Lower leg skin (tissue), 4 donors: ENCODE measurements at places on chromosomes 12 and 14. TPM values are rescaled to one million over a fixed set of nuclear protein-coding genes. Genes with fewer than 3 reads are reported as not detected.

DNA sequence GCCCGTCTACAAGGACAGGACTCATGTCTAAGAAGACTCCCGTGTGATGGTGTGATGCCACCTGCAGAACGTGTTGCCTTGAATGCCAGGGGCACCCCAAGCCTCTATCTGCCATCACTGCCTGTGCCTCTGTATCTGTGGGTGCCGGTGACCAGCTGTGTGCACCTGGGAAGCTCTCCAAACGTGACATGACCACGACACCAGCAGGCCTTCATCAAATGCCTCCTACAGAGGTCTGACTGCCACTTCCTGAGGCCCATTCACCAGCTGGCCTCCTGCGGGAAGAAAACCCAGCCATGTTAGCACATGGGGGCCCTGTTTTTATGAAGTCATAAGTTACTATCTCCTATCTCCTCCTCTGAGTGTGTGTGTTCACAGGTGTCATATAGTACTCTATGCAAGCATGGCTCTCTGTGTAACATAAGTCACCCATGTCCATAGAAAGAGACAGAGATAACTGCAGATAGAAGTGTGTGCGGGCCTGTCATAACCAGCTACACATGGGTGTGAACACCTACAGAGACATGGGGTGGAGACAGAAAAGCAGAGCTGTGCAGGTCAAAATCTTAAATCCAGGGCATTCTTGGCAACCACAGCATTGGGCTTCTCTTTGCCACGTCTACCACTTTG, 18.3 kb upstream of the SERPINA4 start:
- DNase-seq = no peak

DNA sequence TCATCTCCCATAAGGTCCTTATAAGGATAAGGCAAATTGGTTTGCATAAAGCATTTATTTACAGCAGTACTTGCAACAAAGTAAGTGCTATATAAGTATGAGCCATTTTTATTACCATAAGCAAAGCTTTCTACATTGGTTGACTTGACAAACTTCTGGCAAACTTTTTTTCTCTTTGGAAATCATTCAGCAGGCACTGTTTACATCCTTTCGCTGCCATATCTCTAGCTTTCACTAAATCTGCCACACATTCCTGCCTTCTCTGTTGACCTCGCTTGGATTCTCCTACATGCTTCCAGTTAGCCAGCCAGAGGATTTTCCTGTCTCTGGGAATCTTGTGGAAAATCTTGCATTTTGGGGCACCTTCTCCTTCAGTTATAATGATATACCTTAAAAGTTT, 21.8 kb upstream of the HDAC7 start:
- no peak for DNase-seq

- no peak for DNase-seq
These were observed 44.0 kb downstream of the FOXN4 start for GRCh38 chr12:109264943-109265650.

DNA sequence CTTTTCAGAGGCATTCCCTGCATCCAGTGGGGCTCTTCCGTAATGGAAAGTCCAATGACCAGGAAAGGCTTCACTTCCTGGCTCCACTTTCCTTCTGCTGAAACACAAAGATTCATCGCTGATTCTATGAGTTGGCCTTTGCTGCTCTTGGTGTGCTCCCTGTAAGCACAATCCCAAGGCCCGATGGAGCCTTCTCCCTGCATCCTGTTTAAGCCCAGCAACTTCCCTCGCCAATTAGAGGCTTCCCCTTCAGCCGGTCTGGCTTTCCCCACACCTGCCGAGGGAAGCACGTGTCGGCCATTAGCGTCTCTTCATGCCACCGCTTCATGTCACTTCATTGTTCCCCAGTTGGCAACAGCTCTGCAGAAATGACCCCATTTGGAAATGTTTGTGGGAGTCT, 693.9 kb downstream of the MED13L start:
- DNase-seq = no peak

DNA sequence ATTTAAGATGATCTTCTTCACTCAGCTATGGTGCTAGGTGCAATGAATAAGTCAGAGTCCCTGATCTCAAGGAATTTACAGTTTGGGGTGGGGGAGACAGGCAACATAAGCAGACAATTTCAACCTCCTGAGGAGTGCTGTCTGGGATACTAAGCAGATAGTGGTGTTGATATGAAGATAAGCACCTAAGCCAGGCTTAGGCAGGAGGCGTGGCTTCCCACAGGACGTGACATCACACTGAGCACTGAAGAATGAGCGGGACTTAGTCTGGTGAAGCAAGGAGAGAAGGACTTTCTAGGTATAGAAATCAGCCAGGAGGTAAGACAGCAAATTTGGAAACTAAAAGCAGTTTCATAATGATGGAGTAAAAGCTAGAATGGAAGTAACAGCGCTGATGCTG, 6.8 kb downstream of the PRPH start:
- no peak for DNase-seq

DNA sequence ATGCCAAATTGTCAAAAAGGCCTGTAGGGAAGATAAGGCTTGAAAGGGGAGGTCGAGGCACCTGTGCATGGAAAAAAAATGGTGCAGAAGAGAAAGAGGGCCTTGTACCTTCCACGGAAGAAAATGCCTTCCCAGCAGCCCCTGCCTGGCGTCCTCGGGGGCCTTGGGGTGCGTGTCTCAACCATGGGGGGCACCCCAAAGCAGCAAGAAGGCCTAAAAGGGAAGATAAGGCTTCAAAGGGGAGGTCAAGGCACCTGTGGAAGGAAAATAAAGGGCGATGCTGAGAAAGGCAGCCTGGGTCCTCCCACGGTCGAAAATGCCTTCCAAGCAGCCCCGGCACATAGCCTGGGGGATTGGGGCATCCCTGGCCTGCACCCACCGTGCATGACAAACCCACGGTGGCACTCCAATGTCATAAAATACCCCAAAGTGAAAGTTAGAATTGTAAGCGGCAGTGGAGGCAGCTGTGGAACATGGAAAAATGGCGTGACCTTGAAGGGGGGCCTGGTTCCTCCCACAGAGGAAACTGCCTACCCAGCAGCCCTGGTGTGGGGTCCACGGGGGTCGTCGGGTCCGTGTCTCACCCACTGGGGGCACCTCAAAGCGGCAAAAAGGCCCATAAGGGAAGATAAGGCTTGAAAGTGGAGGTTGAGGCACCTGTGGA, 275.0 kb downstream of the ALG10 start:
- no peak for DNase-seq

GRCh38 chr14:35400648-35401421, 3.7 kb downstream of the NFKBIA start:
- no peak for DNase-seq

DNA sequence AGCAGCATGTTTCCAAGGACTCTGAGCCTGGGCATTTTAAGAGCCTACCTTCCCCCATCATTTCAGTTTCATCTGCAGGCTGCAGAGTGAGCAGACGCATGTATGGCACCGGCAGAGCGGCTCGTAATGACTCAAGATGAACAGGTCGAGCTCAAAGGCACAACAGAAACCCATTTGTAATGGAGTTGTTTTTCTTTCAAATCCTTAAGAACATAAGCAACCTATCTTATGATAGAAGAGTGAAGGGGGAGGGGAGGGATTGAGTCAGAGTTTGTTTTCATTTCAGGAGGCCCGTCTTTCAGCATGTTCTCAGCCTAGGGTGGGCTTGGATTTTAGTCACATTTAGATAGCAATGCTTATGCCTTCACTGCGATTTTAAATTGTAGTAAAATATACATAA, 54.9 kb upstream of the CISTR start:
- DNase-seq = no peak

DNA sequence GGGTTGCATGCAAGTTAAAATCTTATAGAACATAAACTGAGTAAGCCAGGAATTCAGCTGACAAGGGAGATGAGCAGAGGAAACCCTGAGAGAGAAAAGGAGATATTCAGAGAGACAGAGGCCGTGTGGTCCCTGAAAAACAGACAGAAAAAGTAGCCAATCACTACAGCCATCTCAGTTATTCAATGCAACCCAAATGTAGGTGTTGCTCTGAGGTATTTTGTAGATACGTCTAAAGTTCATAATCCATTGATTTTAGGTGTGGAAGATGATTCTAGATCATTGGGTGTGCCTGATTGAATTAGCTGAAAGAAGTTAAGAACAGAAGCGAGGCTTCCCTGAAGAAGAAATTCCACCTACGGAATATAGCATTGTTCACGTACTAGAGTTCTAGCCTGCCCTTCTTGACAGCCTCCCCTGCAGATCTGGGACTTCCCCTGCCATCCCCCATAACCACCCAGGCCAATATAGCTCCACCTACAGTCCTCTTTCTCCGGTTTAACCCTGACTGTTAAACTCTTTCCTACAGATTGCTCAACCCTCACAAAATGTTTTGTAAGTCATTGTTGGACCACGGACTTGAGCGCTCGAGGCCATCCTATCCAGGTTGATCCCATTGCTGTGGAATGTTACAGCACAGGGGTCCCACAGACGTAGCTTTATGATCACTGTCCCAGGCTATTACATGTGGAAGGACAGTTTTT, 21.7 kb downstream of the AICDA start:
- no peak for DNase-seq

- DNase-seq = no peak
These were observed 124.9 kb upstream of the SYT1 start for GRCh38 chr12:78739653-78740052.

GRCh38 chr14:80987235-80988032, 32.0 kb downstream of the TSHR start:
- DNase-seq = peak; percentile 64

DNA sequence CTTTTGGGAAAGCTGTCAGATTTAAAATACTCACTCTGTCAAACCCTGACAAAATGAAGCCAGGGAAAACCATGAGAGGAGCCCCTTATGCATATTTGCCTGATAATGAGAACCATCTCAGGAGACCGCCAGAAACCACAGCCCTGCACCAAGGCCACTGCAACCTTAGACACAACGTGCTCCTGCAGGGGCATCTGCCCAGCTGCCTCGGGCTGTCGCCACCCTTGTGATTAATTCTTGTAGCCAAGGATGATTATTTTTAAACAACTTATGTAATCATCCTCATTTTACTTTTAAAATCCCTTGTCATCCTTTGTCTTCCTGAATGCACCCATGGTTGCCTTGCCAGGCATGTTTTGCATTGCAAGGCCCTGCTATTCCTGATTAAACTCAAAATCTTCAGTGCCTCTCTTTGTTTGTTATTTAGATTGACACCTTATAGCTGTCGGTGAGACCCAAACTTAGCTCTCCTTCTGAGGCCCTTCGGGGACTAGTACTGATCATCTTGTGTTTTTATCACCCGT, 766.4 kb upstream of the TMEM132C start:
- DNase-seq = no peak

GRCh38 chr12:19967431-19967830, 400.9 kb upstream of the PDE3A start:
- DNase-seq = no peak

DNA sequence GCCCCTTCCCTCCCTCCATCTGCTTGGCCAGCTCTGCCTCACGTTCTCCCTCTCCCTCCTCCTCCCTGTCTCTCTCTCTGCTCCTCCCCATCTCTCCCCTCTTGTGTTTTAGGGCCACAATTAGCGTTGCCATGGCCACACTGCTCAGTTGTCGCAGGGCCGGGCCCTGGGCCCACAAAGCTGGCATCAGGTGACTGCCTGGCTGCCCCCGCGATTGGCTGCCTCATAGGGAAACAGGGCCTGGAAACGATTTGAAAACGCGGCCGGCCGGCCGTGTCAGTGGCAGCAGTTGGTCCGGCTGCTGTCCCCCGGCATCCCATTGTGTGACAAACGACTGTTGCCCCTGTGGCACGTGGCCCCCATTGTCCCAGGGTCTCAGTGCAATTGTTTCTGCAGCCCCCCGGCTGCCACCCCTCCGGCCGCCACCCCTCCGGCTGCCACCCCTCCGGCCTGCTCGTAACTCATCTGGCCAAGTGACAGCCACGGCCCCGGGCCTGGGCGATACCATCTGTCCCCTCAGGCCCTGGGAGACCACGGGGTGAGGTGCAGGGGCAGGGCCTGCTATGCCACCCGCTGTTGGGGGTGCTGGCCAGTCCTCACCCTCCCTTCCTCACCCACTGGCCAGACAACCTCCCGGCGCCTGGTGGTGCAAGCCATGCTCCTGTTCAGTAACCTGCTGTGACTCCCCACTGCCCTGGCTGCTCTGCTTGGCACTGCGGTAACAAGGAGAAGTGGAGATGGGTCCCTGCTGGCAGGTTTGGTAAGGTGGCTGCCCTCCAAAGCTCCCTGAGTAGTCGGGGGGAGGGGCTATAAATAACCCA, 17.4 kb downstream of the FOXN4 start:
- DNase-seq = no peak

- no peak for DNase-seq
These were observed 226.9 kb upstream of the ARID2 start for GRCh38 chr12:45502481-45503128.

DNA sequence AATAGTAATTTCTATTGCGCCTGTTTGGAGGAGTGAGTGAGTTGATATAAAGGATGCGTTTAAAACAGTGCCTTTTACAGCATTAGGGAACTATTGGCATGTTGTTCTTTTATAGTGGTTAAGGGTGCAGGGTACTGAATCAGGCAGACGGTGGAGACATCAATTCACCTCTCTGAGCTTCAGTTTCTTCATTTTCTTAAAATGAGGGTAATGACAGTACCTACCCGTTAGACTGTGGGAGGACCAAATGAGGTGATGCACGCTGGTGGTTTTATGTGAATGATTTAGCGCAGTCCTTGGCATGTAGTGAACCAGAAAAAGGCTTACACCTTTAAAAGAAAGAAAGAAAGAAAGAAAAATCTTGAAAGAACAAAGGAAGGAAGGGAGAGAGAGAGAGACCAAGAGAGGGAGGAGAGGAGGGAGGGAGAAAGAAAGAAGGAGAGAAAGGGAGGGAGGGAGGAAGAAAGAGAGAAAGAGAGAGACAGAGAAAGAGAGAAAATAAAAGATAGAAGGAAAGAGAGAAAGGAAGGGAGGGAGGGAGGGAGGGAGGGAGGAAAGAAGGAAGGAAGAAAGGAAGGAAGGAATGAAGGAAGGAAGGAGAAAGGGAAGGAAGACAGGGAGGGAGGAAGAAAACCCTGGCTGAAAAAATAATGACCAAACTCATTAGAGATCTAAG, 22.2 kb upstream of the CCND2 start:
- DNase-seq = no peak

- no peak for DNase-seq
These were observed 15.6 kb upstream of the NEK9 start for GRCh38 chr14:75142494-75142893.

The AICDA gene
- total RNA-seq = not detected

The CLEC12A gene
- 0.64 TPM for total RNA-seq

The SERPINA10 gene
- not detected for total RNA-seq

The OAS2 gene
- total RNA-seq = 3.6 TPM

The INTS13 gene
- 10.3 TPM for total RNA-seq

The CPNE6 gene
- total RNA-seq = not detected

The WDHD1 gene
- 3.8 TPM for total RNA-seq

The ARMH4 gene
- total RNA-seq = 3.6 TPM

The MYL2 gene
- not detected for total RNA-seq

The GLIPR1L1 gene
- not detected for total RNA-seq

The VRTN gene
- total RNA-seq = not detected
